ENCODE measurements at places on chromosomes 16 and 17.

GRCh38 chr16:67294938-67295361 lies 15.6 kb downstream of the PLEKHG4 start:
- DNase-seq, result no peak

GRCh38 chr17:17156107-17156506 lies 50.0 kb downstream of the PLD6 start:
- DNase-seq, result no peak

GRCh38 chr17:81454473-81454872 lies 58.1 kb downstream of the ACTG1 start:
- DNase-seq, result no peak

DNA sequence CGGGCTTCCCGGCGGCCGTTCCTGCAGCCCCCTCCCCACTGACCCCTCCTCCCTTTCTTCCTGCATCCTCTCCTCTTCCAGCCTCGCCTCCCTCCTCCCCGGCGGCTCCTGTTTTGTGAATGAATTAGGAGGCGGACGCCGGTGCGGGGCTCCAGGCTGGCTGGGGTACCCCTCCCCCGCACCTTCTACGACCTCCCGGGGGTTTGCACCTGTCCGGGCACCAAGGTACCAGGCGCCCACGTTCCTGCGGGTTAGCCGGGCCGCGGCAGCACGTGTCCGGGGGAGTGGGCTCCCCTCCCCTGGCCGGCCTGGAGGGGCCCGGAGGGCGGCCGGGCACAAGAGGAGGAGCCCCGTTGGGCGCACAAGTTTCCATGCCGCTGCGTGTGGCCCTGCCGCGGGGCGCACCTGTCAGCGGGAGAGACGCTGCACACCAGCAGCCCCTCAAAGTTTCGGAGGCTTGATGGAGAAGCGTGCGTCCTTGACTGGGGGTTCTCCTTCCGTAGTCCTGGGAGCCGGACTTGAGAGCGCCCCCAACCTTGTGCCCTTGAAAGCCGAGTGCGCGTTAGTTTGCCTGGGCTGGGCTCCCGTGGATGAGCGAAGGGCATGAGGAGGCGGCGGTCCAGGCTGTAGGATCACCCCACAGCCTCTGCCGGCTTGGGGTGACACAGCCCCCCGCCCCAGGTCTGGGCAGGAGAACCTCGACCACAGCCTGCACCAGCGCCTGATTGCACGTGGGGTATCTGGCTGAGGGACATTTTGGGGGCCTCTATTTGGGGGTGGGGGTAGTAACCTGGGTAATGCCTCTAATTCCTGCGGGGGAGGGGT lies 1.2 kb downstream of the HAS3 start:
- peak; percentile 25 for DNase-seq

- DNase-seq, result no peak
Observed at GRCh38 chr16:69039333-69039941, 66.0 kb upstream of the HAS3 start.

GRCh38 chr16:73131156-73131862 lies 83.4 kb upstream of the ZFHX3 start:
- no peak for DNase-seq

DNA sequence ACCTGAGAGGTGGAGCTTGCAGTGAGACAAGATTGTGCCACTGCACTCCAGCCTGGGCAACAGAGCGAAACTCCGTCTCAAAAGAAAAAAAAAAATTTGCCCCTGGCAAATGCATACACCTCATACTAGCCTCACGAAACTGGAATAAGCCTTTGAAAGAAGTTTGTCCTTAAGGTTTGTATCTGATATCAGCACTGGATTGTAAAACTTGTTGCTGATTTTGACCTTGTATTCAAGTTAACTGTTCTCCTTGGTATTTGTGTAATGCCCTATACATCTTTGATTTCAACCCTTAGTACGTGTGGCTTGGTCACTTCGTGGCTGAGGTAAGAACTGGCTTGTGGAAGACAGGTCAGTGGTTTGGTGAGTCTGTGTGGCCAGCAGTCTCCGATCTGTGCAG lies 6.2 kb upstream of the FLCN start:
- DNase-seq, result no peak

- no peak for DNase-seq
Observed at GRCh38 chr16:21117567-21117966, 33.1 kb downstream of the DNAH3 start.

DNA sequence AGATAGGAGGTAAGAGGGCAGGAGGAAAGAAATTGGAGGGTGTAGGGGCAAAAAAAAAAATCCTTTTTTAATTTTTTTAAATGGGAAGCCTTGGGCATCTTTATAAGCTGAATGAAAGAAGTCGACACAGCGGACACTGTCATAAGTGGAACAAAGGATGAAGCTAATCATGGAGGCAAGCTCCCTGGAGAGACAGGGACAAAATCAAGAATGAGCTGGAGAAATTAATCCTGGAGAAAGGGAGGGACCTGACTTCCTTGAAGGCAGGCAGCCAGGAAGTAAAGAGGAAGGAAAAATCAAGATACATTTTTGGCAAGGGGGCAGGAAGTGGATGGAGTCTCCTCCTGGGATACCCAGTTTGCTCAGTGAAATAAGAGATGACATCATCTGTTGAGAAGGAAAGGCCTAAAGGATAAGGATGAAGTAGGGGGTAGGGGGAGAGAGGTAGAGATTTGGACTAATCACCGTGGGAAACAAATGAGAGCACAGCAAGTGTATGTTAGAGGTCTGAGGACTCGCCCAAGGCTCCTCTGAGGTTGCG lies 179.3 kb downstream of the SLC39A11 start:
- no peak for DNase-seq

DNA sequence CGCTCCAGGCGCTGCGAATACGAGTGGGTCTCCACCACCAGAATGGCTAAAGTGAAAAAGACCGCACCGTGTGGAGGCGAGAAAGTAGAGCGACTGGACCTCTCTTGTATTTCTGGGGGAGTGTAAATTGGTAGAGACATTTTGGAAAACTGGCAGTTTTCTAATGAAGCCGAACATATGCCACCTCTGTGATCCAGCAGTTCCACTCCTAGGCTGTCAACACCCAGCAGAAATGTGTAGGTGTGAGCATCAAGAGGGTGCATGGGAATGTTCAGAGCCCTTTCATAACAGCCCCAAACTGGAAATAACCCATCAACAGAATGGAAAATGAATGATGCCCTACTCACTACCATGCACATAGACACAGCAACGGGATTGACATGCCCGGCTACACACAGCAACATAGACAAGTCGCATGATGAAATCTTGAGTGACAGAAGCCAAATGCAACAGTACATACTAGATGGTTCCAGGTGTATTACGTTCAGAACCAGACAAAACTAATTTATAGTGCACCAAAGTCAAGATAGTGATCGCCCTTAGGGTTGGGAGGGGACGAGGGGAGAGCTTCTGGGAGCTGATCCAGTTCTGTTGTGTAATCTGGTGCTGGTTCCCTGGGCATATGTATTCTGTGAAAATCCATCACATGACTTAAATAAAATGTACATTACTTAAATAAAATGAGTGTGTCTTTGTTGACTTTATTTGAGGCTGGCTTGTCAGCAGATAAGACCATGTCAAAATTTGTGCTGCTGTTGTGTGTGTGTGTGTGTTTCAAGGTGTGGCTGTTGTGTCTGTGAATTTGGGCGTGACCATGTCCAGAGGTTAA lies 877 bp upstream of the BCL7C start:
- DNase-seq, result no peak

DNA sequence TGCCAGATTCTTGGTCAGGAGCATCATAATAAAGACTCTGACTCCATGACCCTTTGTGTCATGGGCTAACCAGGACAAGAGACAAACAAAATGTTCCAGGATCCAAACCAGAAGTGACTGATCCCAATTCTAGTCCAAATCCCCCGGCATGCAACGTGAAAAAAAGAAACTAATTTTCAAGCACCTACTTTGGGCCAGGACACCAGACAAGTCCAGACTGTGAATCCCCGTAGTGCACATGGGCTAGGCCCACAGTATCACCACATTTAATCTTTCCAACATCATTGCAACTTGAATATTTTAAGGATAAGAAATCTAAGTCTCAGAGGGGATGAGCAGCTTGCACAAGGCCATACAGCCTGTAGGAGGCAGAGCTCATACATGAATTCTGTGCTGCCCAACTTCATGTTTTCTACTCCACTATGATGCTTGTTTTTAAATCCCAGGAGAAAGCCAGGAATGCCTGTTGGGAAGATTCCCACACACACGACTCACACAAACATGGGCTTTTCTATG lies 365.7 kb downstream of the NPIPA8 start:
- DNase-seq, result no peak

- no peak for DNase-seq
Observed at GRCh38 chr17:35001549-35001948, 21.2 kb downstream of the LIG3 start.

DNA sequence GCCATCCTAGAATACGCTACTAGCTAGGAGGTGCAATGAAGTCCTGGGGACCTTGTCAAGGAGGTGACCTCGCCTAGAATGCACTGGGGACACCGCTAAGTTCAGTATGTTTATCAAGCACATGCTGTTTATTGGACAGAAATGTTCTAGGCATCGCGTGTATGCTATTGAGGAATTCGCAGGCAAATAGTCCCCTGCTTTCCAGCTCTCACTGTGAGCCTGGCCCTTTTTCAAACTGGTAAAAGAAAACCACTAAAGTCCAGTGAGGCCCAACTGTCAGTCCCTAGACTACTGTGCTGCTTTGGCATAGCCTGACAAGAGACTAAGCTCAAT lies 1.2 kb upstream of the FAM222B start:
- no peak for DNase-seq

GRCh38 chr16:22624038-22624799 lies 113.5 kb downstream of the NPIPB5 start:
- DNase-seq, result no peak

GRCh38 chr17:58242171-58242784 lies 3.9 kb downstream of the LPO start:
- DNase-seq, result no peak

DNA sequence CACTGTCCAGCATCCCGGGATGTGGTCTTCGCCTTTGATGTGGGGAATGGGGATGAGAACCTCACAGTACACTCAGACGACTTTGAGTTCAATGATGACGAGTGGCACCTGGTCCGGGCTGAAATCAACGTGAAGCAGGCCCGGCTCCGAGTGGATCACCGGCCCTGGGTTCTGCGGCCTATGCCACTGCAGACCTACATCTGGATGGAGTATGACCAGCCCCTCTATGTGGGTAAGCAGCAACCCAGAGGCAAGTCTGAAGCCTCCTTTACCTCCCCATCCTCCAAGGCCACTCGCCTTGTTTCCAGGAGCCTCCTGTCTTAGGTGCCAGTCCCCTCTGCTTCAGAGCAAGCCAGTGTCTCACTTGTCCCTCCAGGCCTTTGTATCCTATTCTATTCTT lies 10.2 kb downstream of the CNTNAP1 start:
- DNase-seq, result no peak

GRCh38 chr17:39001703-39002637 lies 34.8 kb upstream of the FBXO47 start:
- peak; percentile 96 for DNase-seq

DNA sequence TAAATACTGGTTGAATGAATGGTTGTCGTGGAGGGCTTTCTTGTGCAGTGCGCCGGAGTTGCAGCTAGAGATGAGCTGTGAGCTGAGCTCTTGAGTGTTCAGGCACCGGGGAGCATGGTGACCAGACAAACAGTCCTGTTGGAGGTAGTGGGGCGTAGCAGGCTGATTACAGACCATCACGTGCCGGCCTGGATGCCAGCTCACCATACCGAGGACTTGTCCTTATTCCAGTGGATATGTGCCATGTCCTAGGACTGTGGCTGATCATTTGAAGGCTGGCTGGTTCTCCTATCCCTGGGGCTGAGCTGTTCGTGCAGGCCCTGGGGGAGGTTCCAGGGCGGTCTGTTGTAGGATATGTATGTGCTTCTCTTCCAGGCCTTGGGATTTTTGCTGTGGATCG lies 60.0 kb downstream of the ABCC1 start:
- DNase-seq, result no peak

GRCh38 chr17:21233581-21234347 lies 19.4 kb downstream of the NATD1 start:
- no peak for DNase-seq

GRCh38 chr17:12727881-12728280 lies 61.4 kb upstream of the ARHGAP44 start:
- DNase-seq, result peak; percentile 54

- peak; percentile 79 for DNase-seq
Observed at GRCh38 chr17:1179112-1179817, 516 bp downstream of the ABR start.

Data from cardiac muscle cell (in vitro differentiated cells and primary cell).